Gastroesophageal sphincter (tissue), 4 donors: ENCODE measurements at places on chromosomes 16 and 17.
A peak's percentile ranks its signal among the peaks of the same experiment; 100 is the strongest.

- ATAC-seq = no peak
Observed at GRCh38 chr16:4283441-4283840, 10.6 kb upstream of the TFAP4 start.

DNA sequence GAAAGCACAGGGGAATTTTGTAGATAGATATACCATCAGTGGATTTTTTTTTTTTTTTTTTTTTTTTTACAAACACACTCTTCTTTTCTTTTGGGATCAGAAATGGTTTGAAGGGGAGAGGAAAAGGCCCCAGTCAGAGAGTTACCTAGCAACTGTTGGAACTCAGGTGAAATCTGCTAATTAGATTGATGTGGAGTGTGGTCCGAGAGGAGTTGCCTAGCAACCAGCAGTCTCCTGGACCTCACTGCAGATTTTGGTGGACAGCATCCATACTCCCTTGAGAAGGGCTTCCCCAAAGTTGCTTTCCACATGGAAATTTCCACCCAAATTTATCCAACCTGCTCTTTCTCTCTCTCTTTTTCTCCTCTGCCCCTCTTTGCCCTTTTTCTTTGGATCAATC, 165.4 kb downstream of the UTP18 start:
- ATAC-seq = no peak

GRCh38 chr17:57636985-57637665, 108.0 kb downstream of the CCDC182 start:
- ATAC-seq = no peak

DNA sequence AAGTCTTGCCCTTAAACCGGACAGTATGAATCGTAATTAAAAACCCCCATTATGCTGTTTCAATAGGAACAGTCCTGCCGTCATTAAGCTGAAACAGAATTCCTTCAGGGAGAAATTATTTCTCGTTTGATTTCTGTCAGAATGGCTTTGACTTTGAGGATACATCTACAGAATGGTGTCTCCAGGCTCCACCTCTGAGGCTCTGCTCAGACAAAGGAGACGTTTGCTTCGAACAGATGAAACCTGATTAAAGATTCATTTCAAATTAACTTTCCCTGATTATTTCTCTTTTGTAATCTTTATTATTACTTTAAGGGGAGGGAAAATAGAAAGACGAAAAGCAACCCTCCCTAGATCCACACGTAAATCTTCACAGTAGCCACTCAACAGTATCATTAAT, 106.9 kb downstream of the TMEM114 start:
- ATAC-seq = no peak

- ATAC-seq = no peak
Observed at GRCh38 chr17:45106096-45106495, 26.2 kb downstream of the PLCD3 start.

DNA sequence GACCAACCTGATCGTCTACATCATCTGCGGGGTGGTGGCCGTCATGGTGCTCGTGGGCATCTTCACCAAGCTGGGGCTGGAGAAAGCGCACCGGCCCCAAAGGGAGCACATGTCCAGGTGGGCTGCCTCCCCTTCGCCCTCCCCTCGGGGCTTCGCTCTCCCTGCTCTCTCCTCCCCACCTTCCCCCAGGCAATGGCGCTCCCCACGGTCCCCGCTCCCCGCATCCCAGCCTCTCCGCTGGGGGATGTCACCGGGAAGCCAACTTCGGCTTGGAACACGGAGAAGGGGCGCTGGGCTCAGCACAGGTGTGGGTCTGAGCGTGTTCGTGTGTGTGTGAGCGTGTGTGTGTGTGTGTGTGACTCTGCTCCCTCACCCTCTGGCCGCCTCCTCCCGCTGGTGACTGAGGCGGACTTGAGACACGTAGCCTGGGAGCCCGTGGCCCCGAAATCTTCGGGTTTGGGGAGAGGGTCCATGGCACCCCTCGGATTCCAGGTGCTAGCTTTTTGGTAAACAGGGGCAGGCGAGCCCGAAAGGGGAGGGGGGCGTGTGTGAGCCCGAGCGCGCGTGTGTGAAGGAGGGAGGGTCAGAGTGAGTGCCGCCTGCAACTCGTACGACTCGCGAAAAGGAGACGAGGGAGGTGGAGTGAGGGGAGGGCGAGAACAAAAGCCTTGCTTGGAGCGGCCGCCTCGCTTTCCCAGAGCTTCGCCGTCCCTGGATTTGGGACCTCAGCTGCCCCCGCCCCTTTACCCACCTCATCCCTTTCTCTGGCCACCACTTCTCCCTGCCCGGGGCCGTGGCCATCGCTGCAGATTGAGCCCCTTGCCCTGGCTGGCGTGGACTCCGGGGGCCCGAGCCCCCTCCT, 1.3 kb downstream of the SHISA9 start:
- no peak for ATAC-seq

DNA sequence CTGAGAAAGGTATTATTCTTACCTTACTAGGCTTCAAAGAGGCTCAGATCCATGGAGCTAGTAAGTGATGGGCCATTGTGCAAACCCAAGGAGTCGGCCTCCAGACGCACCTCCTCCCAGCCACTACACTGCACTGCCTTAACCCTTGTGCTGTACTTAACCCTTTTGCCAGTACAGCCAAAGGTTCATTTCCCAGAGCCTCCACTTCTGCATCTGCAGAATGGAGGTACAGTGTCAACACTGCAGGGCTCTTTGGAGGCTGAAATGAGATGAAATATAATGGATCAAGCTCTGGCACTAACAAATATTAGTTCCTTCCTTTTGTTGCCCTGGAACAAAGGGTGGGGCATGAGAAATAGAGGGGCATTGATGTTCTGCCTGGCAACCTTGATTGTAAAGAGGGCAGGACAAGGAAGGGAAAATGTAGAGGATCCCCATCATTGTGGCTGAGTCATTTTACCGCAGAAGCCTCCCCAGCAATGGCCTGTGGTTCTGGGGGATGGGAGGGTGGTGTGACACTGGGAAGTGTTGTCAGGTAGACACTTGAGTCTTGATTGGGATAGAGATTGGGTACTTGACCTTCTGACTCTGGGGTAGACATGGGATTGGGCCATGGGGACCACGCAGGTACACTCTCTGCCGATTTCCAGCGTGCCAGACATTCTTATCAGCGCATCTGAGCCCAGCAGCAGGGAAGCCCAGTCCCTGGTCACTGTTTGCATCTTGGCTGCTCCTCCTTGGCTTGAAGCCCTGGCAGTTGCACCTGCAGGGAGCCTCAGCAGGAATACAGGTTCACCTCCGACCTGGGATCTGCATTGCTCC, 84.0 kb downstream of the MSI2 start:
- ATAC-seq = no peak

- ATAC-seq = no peak
Observed at GRCh38 chr17:74010903-74011302, 192.6 kb upstream of the RPL38 start.

- no peak for ATAC-seq
Observed at GRCh38 chr17:74790161-74791058, 14.3 kb upstream of the NAT9 start.

- peak; percentile 68 for ATAC-seq
Observed at GRCh38 chr17:40522250-40522960, 21.0 kb upstream of the TNS4 start.

GRCh38 chr16:47777220-47777619, 316.1 kb downstream of the PHKB start:
- no peak for ATAC-seq

GRCh38 chr17:20157001-20157310, 147.8 kb downstream of the SPECC1 start:
- ATAC-seq = no peak

- ATAC-seq = peak; percentile 46
Observed at GRCh38 chr16:55706739-55707384, 51.1 kb downstream of the SLC6A2 start.

DNA sequence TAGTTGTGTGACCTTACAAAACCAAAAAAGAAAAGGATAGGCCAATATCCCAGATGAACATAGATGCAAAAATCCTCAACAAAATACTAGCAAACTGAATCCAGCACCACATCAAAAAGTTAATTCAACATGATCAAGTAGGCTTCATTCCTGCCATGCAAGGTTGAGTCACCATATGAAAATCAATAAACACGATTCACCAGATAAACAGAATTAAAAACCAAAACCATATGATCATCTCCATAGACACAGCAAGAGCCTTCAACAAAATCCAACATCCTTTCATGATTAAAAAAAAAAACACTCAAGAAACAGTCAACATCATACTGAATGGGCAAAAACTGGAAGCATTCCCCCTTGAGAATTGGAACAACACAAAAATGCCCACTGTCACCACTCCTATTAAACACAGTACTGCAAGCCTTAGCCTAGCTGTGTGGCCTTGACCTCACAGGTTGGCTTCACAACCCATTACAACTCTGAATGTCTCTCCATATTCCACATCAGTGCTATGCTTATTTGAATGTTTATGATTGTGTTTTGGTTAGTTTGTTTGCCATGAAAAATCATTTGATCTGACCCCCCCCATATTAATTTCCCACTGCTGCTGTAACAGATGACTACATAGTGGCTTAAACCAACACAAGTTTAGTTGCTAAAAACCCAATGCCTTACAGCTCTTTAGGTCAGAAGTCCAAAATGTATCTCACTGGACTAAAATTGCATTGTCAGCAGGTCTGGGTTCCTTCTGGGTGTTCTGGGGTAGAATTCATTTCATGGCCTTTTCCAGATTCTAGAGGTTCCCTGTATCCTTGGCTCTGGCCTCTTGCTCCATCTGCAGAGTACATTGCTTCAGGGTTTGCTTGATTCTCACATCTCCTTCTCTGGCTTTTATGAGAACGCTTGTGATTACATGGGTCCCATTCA, 257.1 kb upstream of the DYNLRB2 start:
- ATAC-seq = no peak

- ATAC-seq = no peak
Observed at GRCh38 chr17:15398291-15398690, 56.9 kb upstream of the TEKT3 start.

- no peak for ATAC-seq
Observed at GRCh38 chr16:48958681-48959080, 323.0 kb downstream of the CBLN1 start.

DNA sequence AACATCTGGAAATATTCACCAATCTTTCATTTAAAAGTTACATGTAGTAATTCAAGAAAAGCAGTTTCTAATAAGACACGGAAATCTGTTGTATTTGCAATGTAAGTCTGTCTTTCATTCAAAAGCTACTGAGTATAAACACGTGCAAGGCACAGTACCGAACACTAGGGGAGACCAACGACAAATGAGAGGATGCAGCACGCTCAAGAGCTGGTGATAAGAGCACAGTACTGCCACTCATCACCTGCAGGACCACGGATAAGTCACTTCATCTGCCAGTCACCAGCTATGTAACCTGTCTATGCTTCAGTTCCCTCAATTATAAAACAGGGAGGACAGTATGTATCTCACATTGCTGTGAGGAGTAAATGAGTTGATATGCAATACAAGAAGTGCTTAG, 67.1 kb downstream of the CLEC18A start:
- ATAC-seq = no peak

DNA sequence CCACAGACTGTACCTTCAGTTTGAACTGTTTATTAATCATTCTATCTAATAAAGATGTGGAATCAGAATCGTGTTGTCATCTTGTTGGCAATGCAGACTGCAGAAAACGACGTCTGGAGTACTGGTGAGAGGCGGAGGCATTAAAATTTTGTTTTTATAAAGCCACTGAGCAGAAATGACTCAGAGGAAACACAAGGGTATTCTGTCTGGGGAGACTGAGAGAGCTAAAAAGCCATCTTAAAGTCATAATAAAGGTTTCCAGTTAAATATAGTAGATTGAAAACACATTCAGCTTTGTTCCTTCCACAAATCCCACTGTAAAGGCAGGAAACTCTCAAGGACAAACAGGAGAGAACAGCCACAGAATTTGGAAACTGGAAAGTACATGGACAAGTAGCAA, 74.2 kb downstream of the CPPED1 start:
- no peak for ATAC-seq

GRCh38 chr16:1081734-1082265, 9.3 kb downstream of the SSTR5 start:
- ATAC-seq = no peak

- ATAC-seq = no peak
Observed at GRCh38 chr16:8905795-8906591, 23.8 kb downstream of the LITAFD start.

DNA sequence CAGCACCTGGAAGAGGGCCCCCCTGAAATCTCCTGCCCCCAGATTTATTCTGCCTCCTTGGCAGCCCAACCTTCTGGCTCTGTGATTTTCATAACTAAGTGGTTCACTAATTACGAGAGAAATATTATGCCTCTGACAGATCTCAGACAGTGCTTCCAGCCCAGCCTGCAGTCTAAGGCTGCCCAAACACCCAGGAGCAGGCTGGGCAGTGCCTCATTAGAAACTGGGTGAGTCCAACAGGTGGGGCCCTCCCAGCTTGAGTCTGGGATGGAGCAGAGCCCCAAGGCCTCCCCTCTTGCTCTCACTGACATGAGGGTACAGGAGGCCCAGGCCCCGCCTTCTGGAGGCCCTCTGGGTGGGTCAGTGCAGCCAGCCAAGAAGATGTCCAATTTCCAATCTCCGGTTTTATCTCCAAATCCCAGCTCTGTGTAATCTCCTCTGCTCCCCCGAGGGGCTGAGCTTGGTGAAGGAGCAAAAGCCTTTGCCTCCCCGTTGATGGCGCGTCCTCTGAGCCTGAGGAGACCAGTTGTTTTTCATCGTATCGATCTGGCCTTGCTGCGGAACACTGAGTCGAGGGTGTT, 20.1 kb upstream of the ABCC3 start:
- ATAC-seq = no peak

GRCh38 chr16:52597073-52597771, 50.3 kb upstream of the TOX3 start:
- no peak for ATAC-seq
